ENCODE measurements at places on chromosomes 6 and 20.
A peak's percentile ranks its signal among the peaks of the same experiment; 100 is the strongest.

DNA sequence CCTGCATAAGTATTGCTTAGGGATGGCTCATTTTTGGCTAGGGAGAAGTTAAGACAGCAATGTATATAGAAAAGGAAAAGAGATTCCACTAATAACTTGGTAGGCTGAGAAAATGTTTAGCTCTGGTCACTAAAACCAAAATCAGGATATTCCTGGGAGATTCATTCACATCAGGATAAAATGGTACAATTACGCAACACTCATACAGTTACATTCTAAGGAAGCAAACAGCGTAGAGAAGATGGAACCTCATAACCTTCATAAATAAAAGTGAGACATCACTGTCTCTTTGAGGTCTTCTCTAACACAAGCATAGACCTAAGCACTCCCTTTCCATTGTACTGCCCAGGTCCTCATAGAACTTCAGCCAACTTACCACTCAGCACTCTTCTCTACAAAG, 295.7 kb upstream of the RUNX2 start:
- no peak for DNase-seq

GRCh38 chr6:25452031-25452430, 172.9 kb downstream of the CARMIL1 start:
- no peak for DNase-seq

DNA sequence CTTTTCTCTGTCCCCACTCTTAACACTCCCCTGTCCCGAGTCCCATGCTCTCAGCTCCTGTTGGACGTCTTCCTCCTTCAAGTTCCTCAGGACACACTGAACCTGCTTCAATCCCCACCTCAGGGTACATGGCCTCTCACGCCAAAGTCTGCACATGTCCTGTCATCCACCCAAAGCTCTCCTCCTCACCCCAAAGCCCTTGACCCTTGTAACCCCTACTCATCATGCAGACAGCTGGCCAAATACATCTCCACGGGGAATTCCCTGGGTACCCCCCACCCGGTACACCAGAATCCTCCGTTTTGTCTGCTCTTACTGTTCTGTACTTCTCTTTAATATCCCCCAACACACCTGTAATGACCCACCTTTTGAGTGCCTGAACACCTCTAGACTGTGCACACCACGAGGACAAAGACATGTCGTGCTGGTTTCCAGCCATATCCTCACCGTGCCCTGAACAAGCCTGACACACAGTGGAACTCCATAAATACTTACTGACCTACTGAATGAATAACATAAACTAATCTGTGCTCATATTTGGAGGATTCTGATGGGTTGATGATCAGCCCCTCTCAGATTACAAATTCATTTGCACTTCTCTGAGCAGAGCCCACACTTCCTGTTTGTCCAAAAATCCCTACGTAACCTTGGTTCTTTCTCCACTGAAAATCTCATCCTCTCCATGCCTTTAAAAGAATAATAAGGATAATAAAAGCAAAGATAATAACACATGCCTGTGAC, 66.8 kb upstream of the EYA2 start:
- no peak for DNase-seq

DNA sequence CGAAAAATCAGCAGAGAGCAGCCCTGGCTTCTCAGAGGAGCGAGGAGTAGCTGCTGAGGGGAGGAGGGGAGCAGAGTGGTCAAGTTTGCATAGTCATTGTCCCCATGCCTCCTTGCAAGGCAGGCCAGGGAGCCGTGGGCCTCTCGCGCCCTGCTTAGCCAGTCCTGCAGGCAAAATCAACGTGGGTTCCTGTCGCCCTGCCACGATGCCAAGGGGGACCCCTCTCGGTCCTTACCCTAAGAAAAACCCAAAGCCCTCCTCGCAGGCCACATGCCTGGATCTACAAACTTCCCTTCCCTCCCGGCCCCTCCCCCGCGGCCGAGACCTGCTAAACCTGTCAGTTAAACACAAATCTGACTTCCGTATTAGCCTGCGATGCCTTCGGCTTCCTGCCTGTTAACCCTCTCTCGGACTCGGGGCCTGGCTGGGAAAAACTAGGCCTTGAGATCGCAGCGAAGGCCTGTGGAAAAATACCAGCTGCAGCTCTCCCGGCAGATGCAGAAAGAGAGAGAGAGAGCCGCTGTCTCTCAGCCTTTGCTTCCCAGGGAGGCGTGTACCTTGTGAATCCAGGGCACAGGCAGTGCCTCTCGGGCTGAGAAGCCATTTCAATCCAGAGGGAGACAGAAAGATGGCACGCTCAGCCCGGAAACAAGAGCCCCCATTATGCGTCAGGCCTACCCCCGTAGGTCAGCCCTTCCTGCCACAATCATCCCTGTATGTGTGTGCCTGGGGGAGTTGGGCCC, 968 bp upstream of the ZMYND8 start:
- peak; percentile 93 for DNase-seq

- no peak for DNase-seq
These were observed 29.1 kb downstream of the TRAM2 start for GRCh38 chr6:52547647-52548352.

- DNase-seq: no peak
These were observed 174.1 kb downstream of the COL21A1 start for GRCh38 chr6:56073315-56073714.

DNA sequence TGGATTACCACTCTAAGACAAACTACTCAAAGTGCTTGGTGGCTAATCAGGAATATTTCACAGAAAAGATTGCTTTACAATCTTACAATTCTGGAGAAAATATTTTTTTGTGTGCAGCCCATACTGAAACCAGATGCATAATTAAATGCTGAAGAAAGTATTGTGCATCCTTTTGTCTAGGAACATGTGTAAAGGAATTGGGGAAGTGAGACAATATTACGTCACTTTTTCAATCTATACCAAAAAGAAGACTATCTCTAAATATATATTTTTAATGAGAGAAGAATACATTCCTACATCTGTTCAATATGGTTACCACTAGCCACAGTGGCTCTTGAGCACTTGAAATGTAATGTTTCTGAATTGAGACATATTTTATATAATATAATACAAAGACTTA, 992.5 kb upstream of the ADGRB3 start:
- no peak for DNase-seq

DNA sequence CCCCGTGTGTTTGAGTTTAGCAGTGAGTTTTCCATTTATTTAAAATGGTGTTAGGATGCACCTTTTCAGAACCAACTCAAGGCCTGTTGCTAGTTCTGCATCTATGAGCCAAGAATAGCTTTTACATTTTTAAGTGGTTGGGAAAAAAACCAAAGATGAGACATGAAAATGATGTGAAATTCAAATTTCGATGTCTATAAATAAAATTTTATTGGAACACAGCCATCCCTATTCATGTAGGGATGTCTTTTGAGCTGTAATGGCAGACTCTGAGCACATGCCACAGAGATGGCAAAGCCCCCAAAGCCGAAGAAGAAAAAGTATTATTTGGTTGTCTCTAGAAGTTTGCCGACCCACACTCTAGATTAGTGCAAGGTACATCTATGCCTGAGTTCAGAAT, 5.0 kb upstream of the NEDD9 start:
- DNase-seq: no peak

GRCh38 chr6:15643542-15643941, 19.3 kb downstream of the DTNBP1 start:
- DNase-seq: no peak

- DNase-seq: no peak
These were observed at the start of gene MAP1LC3A for GRCh38 chr20:34558320-34559218. Gene MAP1LC3A (plus strand): TSS chr20:34558718. CDS start chr20:34558869, 151 bp downstream.

DNA sequence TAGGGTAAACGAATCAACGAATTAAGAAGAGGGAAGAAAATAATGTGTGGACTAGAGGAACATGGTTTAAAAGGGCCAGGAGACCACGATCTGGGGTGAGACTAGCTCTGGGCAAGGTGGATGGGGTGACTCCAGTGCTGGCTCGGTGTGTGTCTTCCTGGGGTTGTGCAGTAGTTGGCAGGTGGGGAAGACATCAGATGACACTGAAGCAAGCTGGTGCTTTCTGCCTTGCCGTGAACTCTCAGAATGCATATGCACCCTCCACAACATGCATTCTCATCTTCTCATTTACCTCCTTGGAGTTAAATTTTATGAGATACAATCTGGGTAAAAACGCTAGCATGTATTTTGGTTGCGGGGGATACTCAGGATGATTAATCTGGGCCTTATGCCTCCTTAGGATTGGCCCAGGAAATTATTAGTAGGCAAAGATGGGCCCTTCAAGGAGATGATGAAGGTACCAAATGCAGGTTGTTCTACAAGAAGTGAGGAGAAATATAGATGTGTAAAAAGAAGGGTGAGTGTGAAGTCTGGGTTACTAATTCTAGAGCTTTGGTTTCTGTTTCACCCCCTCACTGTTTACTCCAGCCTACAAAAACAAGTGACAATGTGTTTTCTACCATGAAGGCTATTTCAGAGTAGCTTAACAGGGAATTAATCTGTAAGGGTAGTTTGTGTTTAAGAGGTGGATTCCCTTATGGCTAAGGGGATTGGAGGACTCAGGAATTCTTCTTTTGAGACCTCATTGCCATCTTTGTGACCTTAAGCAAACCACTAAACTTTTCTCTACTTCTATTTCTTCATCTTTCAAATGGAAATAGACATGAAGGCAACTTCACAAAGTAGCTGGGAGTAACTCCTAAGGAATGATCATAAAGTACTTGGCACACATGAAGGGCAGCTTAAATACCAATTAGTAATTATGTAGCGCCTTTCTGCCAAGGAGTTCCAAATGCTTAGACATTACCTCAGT, 71.0 kb upstream of the SUPT3H start:
- DNase-seq: no peak
